NCI-H1436 treated with DMSO at 0.1 percent for 48 hours (cell line): ENCODE measurements at places on chromosomes 11 and 22.

DNA sequence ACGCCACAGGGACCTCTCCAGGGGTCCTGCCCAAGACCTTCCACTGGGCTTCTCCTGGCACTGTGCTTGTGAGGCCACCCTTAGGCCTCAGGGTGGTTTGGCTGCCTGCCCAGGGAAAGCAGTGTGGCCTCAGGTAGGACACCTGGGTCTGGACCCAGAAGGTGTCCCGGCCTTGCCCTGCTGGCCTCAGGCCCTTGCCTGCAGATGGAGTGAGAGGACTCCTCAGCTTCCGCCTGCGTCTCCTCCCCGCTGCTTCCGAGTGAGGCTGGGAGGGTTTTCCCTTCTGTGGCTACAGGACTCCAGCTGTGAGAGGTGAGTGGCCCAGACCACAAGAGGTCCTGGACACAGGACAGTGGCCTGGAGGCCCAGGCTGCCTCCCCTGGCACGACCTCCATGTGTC, 60.4 kb downstream of the WNT7B start:
- no peak for DNase-seq

GRCh38 chr22:35995348-35995747, 33.3 kb downstream of the RBFOX2 start:
- DNase-seq: no peak

GRCh38 chr11:47573321-47573720, 5.4 kb downstream of the KBTBD4 start:
- no peak for DNase-seq

- no peak for DNase-seq
Observed at GRCh38 chr22:47357086-47357485, 594.6 kb downstream of the TBC1D22A start.

DNA sequence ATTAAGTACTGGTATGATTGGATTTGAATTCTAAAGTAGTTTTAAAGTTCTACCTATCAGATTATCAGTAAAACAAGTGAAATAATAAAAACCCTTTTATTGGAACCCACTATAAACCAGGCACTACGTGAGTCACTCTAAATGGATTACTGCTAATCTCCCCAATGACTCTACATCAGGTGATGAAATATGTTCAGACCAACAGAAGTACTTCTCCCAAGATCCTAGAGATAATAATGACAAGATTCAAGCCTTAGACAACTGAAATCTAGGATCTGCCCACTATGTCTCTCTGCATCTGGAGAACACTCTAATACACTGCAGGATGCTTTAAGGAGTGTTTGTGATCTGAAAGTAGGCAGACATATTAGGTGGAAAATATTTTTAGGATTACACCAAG, 652.1 kb upstream of the CHORDC1 start:
- no peak for DNase-seq

- DNase-seq: no peak
Observed at GRCh38 chr11:86141727-86142126, 72.8 kb upstream of the PICALM start.

DNA sequence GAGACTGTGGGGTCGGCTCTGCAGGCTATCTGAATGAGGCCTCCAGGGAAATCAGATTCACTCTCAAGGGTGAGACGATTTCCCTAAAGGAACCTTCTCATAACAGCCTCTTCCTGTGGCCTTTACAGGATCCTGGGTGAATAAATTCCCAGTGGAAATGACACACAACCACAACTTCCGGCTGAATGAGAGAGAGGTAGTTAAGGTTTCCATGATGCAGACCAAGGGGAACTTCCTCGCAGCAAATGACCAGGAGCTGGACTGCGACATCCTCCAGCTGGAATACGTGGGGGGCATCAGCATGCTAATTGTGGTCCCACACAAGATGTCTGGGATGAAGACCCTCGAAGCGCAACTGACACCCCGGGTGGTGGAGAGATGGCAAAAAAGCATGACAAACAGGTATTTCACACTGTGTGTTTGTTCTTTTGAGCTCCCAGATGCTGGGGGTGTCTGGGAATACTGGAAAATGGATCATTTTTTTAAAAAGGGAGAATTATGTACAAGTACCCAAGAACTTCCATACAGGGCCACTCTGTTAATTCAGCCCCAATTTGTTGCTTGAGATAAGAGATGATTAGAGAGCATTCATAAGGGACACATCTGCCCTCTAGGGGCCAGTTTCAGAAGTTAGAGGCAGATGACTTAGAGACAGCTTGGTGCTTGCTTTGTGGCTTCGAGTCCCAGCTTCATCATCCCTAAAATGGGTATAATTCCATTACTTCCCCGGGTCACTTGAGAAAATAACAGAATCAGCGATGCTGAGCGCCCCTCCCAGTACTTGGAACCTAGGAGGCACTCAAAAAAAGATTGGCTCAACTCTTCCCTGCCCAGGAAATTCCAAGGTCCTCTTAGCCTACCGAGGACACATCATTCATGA, 10.2 kb downstream of the SERPIND1 start:
- no peak for DNase-seq

GRCh38 chr11:61134801-61135257, 26.4 kb downstream of the VPS37C start:
- no peak for DNase-seq

- DNase-seq: no peak
Observed at GRCh38 chr11:125344846-125345420, 151.1 kb downstream of the FEZ1 start.

DNA sequence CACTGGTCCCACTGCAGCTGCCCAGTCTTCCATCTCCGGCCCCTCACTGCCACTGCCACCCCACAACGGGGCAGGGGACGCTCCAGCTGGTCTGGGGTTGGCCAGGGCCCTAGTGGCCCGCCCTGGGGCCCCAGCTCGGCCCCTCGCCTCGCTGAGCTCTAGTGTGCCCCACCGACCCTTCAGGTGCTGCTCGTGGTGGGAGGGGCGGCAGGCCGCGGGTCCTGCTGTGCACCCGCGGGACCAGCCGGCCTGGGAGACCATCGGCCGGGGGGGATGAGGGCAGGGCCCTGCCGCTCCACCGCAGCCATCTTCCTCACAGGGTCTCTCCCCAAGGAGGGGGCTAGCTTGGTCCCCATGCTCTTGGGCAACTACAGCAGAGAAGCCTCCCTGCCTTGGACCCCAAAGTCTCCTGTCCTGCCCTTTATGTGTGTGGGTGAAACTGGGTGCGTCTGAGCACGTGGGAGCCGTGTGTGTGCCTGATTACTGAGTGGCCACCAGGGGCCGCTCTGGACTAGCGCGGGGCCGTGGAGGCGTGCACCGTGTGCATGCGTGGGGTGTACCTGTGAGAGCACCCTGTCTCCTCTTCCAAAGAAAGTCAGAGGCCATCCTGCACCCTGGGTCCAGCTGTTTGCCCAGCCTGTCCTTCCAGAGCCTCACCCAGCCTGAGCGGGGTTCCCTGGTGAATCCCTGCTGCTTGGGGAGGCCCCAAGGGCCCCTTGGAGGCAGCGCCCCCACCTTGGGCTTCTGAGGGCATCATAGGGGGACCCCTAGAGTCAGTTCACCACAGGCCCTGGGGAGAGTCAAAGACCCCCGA, 6.0 kb upstream of the ACR start:
- no peak for DNase-seq

GRCh38 chr22:49748514-49748913, 79.2 kb downstream of the BRD1 start:
- DNase-seq: no peak

GRCh38 chr11:117986981-117987574, 884 bp downstream of the IL10RA start:
- DNase-seq: no peak

GRCh38 chr11:46407635-46408034, 16.1 kb upstream of the CHRM4 start:
- no peak for DNase-seq

GRCh38 chr11:1153951-1154493, 3.7 kb upstream of the MUC5AC start:
- DNase-seq: no peak

GRCh38 chr11:14742849-14743559, 99.4 kb downstream of the PDE3B start:
- no peak for DNase-seq

GRCh38 chr11:63945477-63946163, 6.8 kb downstream of the NAA40 start:
- no peak for DNase-seq

DNA sequence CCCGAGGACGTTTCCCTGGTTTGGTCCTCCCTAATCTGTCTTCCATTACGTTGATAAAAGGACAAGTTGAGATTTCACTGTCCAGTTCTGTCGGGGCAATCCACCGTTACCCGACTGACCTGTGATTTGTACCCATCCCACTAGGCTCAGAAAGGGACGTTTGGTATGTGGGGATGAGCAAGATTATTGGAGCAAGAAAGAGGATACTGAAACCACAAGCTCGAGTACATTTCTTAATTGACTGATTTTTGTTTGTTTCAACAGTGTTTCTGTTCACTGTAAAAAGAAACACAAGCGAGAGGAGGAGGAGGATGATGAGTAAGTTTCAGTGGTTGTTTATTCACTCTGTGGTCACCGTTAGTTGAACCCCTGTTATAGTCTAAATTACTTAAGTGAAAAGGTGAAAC, 969 bp downstream of the CCDC117 start:
- DNase-seq: no peak

GRCh38 chr22:46802608-46803027, 40.2 kb downstream of the TBC1D22A start:
- DNase-seq: no peak

GRCh38 chr11:9905501-9905951, 241.6 kb downstream of the SWAP70 start:
- no peak for DNase-seq

GRCh38 chr11:19828382-19829108, 115.9 kb downstream of the NAV2 start:
- no peak for DNase-seq

- DNase-seq: no peak
Observed at GRCh38 chr11:122773781-122774266, 64.5 kb upstream of the CRTAM start.

GRCh38 chr11:69088676-69089146, 40.0 kb downstream of the TPCN2 start:
- DNase-seq: no peak

DNA sequence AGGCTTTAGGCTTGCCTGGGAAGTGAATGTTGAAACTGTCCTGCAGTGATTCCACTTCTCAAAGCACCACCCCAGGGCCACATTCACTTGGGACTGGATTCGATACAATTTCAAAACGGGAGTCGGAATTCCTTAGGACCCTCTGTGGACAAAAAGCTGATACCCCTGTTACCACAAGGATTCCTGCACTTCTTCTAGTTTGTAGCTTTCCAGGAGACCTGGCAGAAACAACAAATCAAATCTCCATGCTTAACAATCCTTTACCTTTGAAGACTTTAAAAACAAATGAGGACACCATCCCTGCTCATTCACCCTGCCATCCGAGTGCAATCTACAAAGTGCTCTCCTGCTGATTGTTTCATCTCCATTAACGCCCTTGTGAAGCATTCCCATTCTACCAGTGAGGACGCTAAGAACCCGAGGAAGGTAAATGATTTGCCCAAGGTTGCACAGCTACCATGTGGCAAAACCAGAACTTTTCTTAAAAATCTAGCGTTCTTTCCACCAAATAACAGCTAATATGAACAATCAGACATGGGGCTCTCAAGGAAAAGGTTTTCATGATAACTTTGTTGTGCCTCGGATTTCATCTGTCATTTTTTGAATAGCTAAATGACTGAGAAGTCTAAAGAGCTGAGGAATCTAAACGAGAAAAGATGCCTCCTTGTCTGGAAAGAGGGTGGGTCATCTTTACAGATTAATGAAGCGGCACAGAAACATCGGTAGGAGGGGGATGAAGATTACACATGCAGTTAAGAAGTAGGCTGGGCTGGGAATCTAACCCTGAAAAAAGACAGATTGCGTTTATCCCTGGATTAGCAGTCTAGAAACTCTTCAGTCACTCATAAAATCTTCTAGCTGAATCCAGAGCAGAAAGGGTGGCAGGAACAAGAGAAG, 720 bp upstream of the MPZL2 start:
- DNase-seq: no peak

DNA sequence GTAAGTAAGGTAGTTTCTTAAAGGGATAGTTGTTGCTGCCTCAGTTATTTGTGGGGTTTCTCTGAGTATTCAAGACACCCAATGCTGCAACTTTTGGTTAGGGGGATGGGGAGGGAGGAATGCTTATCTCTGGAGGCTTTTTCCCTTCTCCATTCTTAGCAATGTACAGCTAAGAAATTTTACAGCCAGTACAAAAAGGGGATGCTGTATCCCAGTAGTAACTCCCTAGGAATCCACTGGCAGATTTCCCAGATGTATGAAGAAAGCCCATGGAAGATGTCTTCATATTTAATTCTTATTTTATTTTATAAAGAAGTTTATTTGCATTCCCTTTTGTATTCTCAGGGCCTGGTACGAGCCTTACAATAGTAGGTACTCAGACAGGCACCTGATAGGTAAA, 154.8 kb downstream of the ENTHD1 start:
- no peak for DNase-seq

GRCh38 chr11:34029176-34029575, 22.4 kb upstream of the CAPRIN1 start:
- DNase-seq: no peak

DNA sequence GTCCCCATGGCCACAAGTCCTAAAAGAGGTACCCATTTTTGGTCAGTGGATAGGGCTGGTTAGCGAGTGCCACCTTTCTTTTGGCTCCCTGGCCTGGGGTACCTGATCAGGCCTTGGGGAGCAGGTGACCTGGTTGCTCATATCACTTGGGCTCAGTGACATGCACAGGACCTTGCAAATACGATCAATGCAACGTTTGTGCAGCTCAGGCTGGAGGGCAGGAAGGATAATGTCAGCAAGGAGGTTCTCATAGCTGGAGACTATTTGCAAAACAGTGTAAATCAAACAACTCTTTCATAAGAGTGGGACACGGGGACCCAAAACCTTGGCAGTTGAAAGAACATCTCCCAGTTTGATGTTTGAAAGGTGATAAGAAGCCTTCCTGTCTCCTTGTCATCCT, 127.4 kb upstream of the CADM1 start:
- DNase-seq: no peak

DNA sequence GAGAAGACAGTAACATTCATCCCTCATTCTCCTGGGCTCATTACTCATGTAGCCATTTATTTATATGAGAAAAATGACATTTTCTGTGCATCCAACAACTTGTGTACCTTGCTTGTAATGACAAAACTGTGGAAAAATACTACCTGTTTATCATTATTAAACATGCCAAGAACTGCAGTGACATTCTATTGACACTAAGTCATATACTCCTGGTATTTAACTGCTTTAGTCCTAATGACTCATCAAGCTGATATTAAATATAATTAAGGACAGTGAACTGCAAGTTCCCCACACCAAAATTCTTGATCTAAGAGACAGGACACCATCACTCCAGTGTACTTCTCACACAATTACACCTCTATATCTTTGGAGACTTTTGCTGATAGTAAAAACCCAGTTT, 1328.7 kb upstream of the RAG2 start:
- no peak for DNase-seq

GRCh38 chr22:33652615-33653014, 267.7 kb downstream of the LARGE1 start:
- no peak for DNase-seq

- no peak for DNase-seq
Observed at GRCh38 chr22:22753526-22754267, 109.3 kb downstream of the GGTLC2 start.

GRCh38 chr11:44727373-44728287, 868 bp downstream of the TSPAN18 start:
- no peak for DNase-seq
